ENCODE measurements at places on chromosomes 12 and 14. TPM values are rescaled to one million over a fixed set of nuclear protein-coding genes. Genes with fewer than 3 reads are reported as not detected.
A peak's percentile ranks its signal among the peaks of the same experiment; 100 is the strongest.

DNA sequence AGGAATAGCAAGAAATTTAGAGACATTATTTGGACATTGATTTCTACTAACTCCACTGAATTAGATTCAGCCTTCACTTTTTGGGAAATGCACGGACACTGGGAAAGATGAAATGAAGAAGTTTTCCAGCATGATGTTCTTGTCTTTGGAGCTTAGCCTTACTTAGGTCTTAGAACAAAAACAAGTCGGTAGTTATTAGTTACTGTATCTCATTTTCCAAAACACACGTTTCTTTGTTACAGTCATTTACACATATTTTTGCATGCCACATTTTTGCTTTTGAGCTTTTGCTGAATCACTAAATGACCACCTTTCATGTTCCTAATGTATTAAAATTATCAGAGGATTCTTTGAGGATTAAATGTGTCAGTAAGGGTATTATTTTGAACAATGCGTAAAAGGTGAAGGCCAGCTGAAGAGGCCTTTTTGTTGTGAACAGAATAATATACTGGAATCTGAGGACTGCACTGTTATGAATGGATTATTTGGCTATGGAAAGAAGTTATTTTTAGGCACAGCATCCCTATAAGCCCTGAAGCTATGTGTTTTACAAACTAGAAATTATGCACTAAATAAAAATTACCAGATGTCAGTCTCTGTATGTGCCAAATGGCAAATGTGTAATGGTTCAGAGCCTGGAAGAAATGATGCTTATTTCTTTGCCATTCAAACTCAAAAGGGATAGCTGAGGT lies 138.2 kb downstream of the SRGAP1 start:
- DNase-seq, result no peak

Gene TBK1
- 50.1 TPM for total RNA-seq

- DNase-seq, result peak; percentile 36
Measured at GRCh38 chr14:76810953-76811400, 1.7 kb downstream of the ANGEL1 start.

DNA sequence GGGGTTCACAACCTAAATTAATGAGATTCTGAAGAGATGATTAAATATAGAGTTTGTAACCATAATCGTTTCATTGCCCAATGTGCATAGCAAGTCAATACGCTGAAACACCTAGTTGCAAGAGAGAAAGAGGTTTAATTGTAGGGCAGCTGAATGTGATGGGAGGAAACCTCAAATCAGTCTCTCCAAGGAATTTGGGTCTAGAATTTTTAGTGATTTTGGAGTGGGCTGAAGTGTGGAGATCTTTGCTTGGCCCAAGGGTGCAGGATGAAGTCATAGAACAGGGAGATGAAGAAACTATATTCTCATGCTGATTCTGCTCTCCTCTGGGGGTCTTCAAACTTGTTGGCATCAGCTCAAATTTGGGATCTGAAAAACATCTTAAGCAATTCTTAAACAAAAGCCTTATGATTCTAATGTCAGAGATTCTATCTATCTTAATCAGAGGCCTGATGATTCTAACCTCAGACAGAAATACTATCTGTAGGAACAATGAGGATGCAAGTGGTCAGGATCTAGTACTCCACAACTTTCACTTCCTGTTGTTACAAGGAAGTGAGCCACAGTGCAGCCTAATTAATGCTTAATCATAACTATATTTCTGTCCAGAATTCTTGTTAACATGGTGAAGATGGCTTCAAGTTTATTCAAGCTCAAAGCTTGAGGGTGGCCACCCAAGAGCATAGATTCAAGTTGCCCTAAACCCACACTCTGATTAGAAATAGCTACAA lies 80.2 kb upstream of the FUT8 start:
- no peak for DNase-seq

DNA sequence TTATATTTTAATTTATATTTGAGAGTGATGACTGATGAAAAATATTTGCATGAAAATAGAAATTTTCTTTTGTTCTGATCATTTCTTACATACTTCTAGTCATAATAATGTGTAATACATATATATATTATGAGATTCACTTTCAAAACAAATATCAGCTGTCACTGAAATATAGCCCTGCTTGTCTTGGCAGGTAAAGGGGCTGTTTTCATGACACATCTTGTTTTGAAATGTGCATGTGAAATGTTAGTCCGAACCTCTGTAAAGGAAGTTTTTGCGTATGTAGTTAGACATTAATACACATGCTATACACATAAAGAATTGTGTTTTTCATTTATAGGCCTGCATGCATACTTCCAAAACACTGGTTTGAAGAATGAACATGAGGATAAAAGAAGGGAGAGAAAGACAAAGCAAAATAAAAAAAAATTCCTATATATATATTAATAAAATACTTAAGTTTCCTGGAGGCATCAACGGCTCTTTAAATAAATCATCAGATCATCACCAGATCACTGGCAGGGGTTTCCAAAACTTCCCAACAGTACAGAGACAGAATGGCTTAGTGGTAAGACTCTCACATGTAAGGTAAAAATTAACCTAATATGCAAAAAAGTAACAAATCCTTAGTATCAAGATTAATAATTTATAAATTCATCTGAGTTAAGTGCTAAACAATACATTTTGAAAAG lies 60.1 kb downstream of the SEL1L start:
- DNase-seq, result no peak

Data from Daoy (cell line).